ENCODE measurements at places on chromosomes 2 and 18. TPM values are rescaled to one million over a fixed set of nuclear protein-coding genes. Genes with fewer than 3 reads are reported as not detected.

GRCh38 chr2:105872142-105872728, 127.5 kb downstream of the NCK2 start:
- DNase-seq = no peak

DNA sequence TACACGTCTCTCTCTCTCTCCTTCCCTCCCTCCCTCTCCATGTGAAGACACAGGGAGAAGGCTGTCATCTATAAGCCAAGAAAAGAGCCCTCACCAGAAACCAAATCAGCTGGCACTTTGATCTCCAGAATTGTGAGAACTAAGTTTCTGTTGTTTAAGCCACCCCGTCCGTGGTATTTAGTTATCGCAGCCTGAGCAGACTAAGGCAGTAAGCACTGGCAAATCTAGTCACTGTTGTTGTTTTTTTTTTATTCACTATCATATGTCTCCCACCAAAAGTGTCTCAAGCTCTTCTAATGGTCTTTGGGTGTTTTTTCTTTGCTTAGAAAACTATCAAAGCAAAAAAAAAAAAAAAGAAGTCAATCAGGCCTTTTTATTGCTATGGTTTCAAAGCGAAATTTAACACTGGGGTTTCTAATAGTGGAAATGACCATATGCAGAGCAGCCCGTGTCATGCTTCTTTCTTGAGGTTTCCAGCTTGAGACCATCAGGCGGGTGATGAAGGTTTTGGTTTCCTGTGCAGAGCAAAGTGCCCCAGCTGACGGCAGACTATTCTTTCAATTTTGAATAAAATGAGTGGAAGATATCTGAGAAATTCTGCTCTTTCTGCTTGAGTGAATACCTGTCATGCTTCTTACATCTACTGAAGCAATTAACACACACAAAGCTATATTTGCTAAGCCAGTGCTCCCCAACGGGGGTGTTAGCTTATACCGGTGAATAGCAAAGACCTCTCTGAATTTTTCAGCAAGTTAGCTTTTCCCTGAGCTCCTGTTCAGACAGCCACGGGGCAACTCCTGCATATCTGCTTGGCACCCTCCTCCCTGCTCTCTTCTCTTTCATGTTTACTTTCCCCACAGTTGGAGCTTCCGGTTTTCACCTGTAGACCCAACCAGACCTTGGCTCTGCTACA, 394.1 kb upstream of the ATP5MC3 start:
- DNase-seq = no peak

SAP130 gene
- total RNA-seq = 12.2 TPM

MYO7B gene
- total RNA-seq = 11.3 TPM
